Stimulated activated CD4-positive, alpha-beta T cell treated with anti-CD3 and anti-CD28 coated beads, Interleukin-12 subunit alpha, Interleukin-12 subunit beta, amount 100 ng/mL, for 24 hours (primary cell): ENCODE measurements at places on chromosomes 6 and 20.

- no peak for DNase-seq
Measured at GRCh38 chr6:134590004-134590403, 272.1 kb upstream of the SGK1 start.

- no peak for DNase-seq
Measured at GRCh38 chr20:41444821-41445220, 78.2 kb upstream of the EMILIN3 start.

DNA sequence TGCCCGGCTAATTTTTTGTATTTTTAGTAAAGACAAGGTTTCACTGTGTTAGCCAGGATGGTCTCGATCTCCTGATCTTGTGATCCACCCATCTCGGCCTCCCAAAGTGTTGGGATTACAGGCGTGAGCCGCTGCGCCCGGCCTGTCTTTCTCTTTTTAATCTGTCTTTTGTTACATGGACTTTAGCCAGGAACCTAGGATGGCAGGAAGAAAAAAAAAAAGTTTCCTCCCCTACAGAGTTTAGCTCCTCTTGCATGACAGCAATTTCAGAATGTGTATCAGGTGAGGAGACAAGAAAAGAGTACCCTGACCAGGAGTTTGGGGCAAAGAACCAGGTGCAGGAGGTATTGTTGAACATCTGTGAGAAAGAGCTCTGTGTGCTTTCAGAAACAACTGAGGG is 21.4 kb upstream of the TXLNB start:
- no peak for DNase-seq

DNA sequence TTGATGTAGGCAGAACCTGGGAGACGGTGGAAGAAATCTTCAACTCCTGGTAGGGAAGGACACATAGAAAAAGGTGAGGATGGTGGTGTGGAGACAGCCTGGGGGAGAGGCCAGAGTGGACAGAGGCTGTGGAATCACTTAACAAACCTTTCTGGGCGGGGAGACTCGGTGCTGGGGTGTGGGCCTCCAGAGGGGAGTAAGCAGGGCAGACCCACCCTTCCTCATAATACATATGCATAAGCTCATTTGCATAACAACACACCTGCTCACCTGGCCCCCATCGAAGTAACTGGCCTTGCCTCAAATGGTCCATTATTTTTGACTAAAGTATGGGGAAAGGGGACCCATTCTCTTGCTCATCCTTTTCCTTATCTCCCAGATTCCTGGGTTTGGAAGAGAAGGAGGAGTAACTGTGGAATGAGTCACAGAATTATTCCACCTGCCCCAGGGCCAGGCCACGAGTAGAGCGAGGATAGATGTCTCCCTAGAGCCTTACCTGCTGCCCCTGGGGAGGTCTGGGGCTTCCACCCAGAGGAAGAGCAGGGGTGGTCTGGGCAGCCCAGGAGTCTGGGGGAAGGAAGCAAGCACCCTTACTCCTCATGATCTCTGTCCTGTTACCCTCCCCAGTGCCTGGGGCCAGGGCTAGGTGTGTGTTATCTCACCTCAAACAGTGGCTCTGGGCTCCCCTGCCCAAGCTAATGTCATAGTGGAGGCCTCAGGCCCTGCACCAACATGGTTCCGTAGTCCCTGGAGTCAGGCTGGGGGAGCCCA is 10.7 kb upstream of the VEGFA start:
- DNase-seq: no peak

- DNase-seq: no peak
Measured at GRCh38 chr20:51799401-51799860, 2.9 kb downstream of the SALL4 start.

- no peak for DNase-seq
Measured at GRCh38 chr6:109139109-109139508, 43.8 kb downstream of the CEP57L1 start.

- DNase-seq: no peak
Measured at GRCh38 chr20:63836458-63837344, 5.6 kb upstream of the ZBTB46 start.

- DNase-seq: no peak
Measured at GRCh38 chr6:49852975-49853374, 13.4 kb downstream of the CRISP1 start.

DNA sequence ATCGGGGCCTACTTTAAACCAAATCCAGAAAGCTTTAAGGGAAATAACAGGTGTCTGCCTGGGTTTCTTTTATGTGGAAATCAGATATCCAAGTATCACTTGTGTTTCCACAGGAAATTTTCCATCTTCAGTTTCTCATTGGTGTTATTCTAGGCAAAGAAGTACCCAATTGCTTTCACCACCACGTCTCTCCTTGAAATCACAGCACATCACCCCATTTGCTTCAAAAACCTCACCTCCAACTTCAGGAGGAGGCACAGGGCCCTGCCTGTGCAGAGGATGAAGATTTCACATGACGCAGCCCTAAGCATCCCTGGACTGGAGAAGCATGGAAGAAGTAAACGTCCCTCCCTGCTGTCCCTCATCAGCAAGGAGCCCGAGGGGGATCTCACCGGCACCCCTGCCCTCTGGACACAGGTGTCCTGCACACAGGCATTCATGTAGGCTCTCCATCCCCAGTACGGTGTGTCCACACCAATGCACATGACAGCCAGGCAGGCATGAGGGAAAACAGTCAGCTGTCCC is 182.3 kb downstream of the TBXT start:
- no peak for DNase-seq

DNA sequence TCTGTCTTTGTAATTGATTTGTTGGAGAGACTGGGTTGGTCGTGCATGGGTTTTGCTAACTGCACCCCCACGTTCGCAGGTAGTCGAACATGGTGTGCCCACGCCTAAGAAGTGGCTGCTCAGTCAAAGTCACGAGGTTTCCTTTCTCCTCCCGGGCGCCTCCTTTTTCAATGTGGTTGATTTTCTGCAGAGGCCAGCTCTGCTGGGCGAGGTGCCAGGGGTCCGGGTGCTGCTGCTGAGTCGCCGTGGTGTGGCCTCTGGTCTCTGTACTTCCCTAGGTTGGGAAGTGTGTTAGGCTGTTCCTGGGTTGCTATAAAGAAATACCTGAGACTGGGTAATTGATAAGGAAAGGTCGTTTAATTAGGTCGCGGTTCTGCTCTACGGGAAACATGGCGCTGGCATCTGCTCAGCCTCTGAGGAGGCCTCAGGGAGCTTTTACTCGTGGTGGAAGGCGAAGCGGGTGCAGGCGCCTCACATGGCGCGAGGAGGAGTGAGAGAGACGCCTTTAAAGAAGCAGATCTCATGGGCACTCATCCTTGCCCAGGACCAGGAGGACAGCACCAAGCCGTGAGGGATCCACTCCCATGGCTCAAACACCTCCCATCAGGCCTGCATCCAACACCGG is 14.1 kb downstream of the OSBPL2 start:
- no peak for DNase-seq

GRCh38 chr6:139129284-139129683 is 5.6 kb upstream of the HECA start:
- DNase-seq: no peak

DNA sequence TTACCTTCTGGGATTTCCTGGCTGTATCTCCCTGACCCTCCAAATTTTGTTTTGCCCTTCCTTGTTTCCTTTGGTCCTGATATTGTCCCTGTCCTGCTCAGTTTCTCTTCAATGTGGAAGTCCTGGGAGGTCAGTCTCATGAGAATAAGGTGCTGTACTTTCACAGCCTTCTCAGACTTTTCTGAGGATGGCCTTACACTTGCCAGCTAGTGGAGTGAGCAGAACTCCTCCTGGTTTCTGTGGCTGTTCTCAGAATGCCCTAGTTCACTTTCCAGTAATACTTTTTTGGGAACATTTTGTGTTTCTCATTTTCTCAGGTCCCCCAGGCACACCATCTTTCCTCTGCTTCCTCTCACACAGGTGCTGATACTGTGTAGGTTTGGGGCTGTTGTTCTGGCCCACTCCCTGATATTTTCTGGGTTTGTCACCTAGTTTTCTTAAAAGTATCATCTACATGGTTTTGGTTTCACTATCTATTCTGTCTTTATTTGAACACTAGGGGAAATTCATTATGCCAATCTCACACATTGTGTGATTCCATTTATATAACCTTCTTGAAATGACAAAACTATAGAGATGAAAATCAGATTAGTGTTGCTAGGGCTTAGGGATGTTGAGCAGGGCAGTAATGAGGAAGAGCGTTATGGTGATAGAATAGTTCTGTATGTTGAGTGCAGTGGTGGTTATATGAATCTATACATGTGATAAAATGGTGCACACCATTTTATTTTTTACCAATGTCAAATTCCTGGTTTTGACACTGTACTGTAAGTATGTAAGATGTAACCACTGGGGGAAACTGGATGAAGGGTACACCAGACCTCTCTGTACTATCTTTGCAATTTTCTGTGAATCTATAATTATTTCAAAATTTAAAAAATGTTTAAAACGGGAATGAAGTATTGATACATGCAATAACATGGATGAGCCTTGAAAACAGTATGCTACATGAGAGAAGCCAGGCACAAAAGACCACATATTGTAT is 27.2 kb upstream of the BRPF3 start:
- no peak for DNase-seq

- no peak for DNase-seq
Measured at GRCh38 chr6:54191461-54191860, 80.2 kb downstream of the MLIP start.

- no peak for DNase-seq
Measured at GRCh38 chr20:15318682-15319081, 981.3 kb upstream of the FLRT3 start.

DNA sequence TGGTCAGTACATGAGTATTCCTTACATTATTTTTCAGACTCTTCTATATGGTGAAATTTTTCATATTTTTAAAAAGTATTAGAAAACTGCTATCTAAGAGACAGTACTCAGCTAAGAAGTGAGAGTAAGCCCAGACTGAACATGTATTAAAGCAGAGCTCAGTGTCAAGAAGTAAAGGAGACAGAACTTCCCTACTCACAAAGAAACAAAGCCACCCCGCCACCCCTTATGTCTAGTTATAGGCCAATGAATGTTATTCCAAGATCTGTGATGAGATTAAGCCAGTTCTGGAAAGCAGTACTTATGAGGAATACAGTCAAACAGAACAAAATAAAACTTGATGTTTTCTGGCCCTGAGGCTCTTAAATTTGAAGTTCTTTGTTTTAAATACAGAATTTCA is 114.5 kb downstream of the RNGTT start:
- DNase-seq: no peak

GRCh38 chr6:41043151-41043550 is 884 bp downstream of the TSPO2 start:
- no peak for DNase-seq

GRCh38 chr6:835476-836160 is 142.7 kb upstream of the EXOC2 start:
- no peak for DNase-seq

- DNase-seq: no peak
Measured at GRCh38 chr6:94005835-94006234, 586.5 kb upstream of the EPHA7 start.

- DNase-seq: no peak
Measured at GRCh38 chr6:16600026-16600425, 161.2 kb downstream of the ATXN1 start.

DNA sequence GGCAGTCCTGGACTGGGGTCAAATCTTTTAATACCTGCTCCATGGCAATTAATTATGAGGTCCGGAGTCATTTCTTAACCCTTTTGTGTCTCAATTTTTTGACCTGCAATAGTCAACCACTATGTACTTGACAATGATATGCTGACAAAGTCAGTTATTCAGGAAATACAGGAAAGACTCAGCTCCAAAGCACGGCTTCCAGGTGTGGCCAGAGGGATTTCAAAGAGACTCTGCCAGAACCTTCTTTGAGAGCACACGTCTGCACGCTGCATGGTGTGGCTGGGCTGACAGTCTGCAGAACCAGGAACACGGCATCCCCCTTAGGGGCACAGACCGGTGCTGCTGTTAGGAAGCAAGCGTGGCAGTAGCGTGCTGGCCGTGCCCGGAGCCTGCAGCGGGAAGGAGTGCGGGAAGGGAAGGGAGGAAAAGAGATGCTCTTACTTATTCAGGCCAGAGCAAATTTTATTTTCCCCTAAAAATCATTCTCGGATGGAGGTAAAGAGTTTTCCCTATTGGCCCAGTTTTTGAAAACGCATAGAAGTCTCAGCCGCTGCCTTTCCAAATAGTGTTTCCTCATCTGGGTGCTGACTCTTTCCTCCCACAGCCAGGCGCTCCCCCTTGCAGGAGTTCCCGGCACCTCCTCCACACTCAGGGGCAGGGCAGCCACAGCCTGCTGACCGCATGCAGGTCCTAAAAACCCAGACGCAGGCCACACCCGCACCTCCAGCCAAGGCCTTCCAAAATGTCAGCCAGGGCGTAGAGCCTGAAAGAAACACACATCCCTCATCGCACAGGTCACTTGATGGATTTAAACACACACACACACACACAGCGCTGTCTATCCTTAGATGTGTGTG is 187.4 kb upstream of the SNX9 start:
- no peak for DNase-seq

DNA sequence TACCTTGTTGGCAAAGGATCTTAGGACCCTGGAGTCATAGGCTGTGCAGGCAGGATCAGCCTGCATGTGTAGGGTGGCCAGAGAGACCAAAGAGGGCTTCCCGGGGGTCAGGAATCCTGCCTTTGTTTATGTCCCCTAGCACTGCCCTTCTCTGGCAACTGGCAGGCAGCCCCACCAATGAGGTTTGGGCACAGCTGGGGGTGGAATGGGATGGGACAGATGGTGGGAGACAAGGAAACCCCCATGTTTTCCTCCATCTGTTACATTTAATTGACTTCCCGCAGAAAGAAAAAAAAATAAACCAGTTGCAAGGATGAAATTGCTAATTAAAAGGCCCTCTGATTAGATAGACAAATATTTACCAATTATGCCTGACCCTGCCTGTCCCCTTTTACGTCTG is 27.6 kb downstream of the CD40 start:
- DNase-seq: no peak

- DNase-seq: no peak
Measured at GRCh38 chr20:1165521-1165920, 19.3 kb downstream of the TMEM74B start.

DNA sequence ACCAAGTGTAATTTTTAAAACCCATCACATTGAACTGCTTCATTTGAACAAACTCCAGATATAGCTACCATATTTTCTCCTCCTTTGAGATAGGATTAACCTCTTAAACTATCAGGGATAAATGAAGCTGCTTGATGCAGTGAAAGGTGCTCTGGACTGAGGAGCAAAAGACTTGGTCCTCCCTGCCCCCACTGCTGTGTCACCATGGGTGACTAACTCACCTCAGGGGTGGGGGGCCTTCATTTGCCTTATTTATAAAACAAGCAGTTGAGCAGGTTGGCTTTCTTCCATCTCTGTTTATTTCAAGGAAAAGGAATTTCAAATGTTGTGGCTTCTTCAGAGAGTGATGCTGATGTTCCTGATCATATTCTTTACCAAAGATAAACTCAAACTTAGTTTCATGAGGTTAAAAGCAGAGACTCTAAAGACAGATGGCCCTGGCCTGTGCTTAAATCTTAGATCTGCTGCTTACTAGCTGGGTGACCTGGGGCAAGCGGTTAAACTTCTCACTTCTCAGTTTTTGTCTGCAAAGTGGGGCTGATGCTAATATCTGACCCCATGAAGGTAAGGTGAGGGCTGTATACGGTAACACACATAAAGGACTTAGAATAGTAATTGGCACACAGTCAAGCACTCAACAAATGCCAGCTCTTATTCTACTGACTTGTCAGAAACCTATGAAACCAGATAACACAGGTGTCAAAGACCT is 50.5 kb downstream of the FHL5 start:
- no peak for DNase-seq
